GM23248 (cell line): ENCODE measurements at places on chromosomes 3 and 15. TPM values are rescaled to one million over a fixed set of nuclear protein-coding genes. Genes with fewer than 3 reads are reported as not detected.

GRCh38 chr3:12758025-12758781, 856 bp downstream of the TMEM40 start:
- H3K4me3 ChIP-seq, result no peak overlapping the region
- H3K27me3 ChIP-seq, result no peaks in the 10 kb centered on the region
- peaks cover 11% of the 10 kb centered on the region for H3K4me1 ChIP-seq

GRCh38 chr15:68500363-68501258, 68.6 kb upstream of the ITGA11 start:
- DNase-seq, result peak; percentile 39
- peaks cover 14% of the 10 kb centered on the region for H3K4me1 ChIP-seq
- no peaks in the 10 kb centered on the region for H3K27me3 ChIP-seq
- H3K4me3 ChIP-seq, result no peak overlapping the region

DNA sequence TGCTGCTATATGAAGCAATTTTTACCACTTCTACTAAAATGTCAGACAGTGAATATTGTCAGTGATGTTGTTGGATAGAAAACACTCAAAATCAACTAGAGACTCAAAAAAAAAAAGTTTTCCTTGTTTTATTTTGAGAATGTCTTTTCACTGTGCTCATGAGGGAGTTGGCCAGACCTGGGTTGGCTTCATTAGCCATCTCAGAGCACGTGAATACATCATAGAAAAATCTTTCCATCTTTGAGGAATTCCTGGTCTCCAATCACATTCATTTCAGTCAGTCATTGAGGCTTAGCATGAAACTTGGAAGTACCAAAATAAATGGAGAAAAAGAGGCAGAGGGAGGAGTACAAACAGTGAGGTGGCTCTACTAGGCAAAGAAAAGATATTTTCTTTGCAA, 57.6 kb upstream of the CMSS1 start:
- H3K4me1 ChIP-seq, result peaks cover 10% of the 10 kb centered on the region
- DNase-seq, result no peak
- H3K4me3 ChIP-seq, result no peak overlapping the region
- no peak overlapping the region for H3K27ac ChIP-seq
- no peaks in the 10 kb centered on the region for H3K27me3 ChIP-seq
- no peaks in the 10 kb centered on the region; the same call in 1 of the 2 replicates for H3K36me3 ChIP-seq

DNA sequence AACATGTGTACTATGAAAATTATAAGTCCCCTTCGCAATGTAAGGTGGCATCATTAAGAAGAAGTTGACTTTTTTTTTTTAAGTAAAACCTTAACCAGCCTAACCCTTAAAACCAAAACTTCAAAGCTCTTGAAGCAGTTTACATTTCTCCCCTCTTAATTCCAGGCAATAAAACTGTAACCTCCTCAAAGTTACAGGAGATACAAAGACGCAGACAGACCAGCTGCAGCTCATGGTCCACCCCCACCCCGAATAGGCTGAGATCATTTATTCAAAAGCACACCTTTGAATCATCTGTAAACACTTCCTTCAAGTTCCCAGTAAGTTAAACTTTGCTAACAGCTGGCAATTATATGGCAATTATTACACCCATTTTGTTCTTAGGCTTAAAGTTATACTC, 414.5 kb downstream of the ERC2 start:
- no peaks in the 10 kb centered on the region for H3K4me1 ChIP-seq
- H3K27me3 ChIP-seq, result no peaks in the 10 kb centered on the region; the same call in 1 of the 2 replicates
- H3K36me3 ChIP-seq, result no peaks in the 10 kb centered on the region
- no peak overlapping the region for H3K4me3 ChIP-seq
- DNase-seq, result no peak

DNA sequence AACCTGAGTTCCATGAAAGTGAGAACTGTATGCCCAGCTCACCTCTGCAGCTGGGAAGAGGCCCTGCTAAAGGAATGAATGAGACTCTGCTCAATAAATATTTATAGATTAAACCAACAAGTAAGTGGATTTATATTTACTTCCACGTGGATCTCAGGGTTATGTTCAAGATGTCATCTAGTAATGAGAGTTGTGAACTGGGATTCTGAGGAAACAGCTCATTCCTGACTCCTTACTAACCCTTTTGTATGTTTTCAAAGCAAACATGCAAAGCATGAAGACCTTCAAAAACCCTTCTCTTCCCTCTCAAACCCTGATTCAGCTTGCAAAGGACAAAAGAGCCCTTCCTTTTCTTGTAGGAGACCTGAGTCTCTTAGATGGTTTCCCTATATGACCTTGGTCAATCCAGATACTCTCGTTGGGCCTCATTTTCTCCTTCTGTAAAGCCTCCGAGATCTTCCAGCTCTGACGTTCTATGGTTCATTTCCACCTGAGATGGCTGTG, 53.4 kb downstream of the LSM3 start:
- no peaks in the 10 kb centered on the region for H3K36me3 ChIP-seq
- H3K27me3 ChIP-seq, result no peaks in the 10 kb centered on the region
- peak; percentile 56 for DNase-seq
- no peak overlapping the region for H3K27ac ChIP-seq
- H3K4me3 ChIP-seq, result no peak overlapping the region

DNA sequence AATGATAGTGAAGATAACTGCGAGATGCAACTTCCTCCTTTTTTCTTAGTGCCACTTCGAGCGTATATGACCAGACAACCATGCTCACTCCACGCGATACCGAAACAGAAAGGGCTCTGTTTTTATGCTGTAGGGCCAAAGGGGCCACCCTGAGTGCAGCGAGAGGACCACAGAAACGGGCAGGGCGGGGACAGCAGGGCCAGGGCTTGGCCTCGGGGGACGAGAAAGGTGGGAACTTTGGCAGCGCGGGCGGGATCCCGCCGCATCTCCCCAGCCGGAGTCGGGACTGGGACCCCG, 483 bp downstream of the VPS13C start:
- no peaks in the 10 kb centered on the region for H3K36me3 ChIP-seq
- H3K4me3 ChIP-seq, result peak overlapping the region; percentile 100
- peak; percentile 77 for DNase-seq
- H3K4me1 ChIP-seq, result peaks cover 4% of the 10 kb centered on the region; the same call in 1 of the 2 replicates

- DNase-seq, result no peak
- no peaks in the 10 kb centered on the region for H3K36me3 ChIP-seq
- H3K27me3 ChIP-seq, result no peaks in the 10 kb centered on the region
- H3K4me1 ChIP-seq, result no peaks in the 10 kb centered on the region
- H3K4me3 ChIP-seq, result no peak overlapping the region
Observed at GRCh38 chr15:51359981-51360380, 18.5 kb downstream of the GLDN start.

DNA sequence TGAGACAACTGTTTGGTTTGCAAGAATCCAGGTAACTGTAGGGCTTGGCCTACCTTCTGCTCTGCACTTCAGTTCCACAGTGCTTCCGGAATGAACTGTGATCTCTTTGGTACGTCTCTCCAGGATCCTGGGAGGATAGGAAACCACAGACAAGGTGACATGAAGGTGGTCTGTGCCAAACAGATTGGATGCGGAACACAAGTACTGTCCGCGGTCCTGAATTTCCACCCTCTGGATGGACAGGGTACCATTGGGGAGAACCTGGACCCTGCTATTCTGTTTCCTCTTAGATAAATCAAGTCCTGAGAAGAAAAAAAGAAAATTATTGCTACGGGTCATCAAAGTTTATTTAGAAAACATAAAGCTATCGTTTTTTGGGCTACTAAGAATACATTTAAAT, 17.3 kb downstream of the IGSF10 start:
- peaks cover 12% of the 10 kb centered on the region for H3K4me1 ChIP-seq
- DNase-seq, result peak; percentile 25
- H3K27me3 ChIP-seq, result no peaks in the 10 kb centered on the region
- H3K27ac ChIP-seq, result no peak overlapping the region
- H3K36me3 ChIP-seq, result no peaks in the 10 kb centered on the region

- no peak overlapping the region for H3K27ac ChIP-seq
- H3K27me3 ChIP-seq, result no peaks in the 10 kb centered on the region
- no peaks in the 10 kb centered on the region for H3K36me3 ChIP-seq
- H3K4me3 ChIP-seq, result no peak overlapping the region
Observed at GRCh38 chr3:130085881-130086280, 4.2 kb downstream of the ALG1L2 start.

GRCh38 chr15:32099956-32100684, 69.8 kb downstream of the CHRNA7 start:
- DNase-seq, result no peak
- no peaks in the 10 kb centered on the region for H3K27me3 ChIP-seq
- no peak overlapping the region for H3K27ac ChIP-seq
- H3K4me1 ChIP-seq, result no peaks in the 10 kb centered on the region

The TRAK1 gene
- 41.5 and 51.0 TPM in 2 replicates for total RNA-seq

The CCDC9B gene
- total RNA-seq, result 16.9 and 19.6 TPM in 2 replicates
